ENCODE measurements at places on chromosomes 12 and 14.

- DNase-seq: no peak
These were observed 163.9 kb downstream of the ADGRD1 start for GRCh38 chr12:131117438-131118245.

GRCh38 chr14:73324533-73324932, 87.2 kb downstream of the PAPLN start:
- DNase-seq: no peak

GRCh38 chr12:71335151-71335962, 104.2 kb upstream of the LGR5 start:
- DNase-seq: no peak

DNA sequence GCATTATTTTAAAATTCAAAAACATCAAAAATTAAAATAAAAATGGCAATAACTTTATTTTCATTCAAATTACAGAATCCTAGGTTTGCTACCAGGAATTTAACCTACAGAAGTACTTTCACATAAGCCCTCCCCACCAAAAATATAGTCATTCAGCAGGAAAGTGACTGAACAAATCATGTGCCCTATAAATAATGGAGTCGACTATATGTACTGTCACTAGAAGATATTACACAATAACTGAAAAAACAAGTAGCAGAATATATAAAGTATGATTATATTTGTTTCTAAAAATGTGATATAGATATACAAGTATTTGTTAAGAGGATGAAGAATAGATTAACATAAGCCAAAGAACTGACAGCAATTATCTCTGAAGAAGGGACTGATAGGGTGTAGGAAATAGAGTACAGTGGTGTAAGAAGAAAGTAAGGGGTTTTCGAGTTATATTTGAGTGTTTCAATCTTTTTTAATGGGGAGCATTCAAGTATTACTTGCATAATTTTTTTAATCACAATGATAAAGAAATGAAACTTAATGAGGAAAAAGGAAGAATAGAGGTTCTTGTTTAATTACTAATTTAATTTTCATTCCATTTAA, 7.9 kb downstream of the C2CD5 start:
- DNase-seq: no peak

- no peak for DNase-seq
These were observed 296.1 kb upstream of the PRICKLE1 start for GRCh38 chr12:42885677-42886076.

- peak; percentile 44 for DNase-seq
These were observed 96.2 kb downstream of the CIT start for GRCh38 chr12:119780786-119781434.

- DNase-seq: peak; percentile 47
These were observed 87.0 kb downstream of the SAMD4A start for GRCh38 chr14:54653712-54654469.

- DNase-seq: no peak
These were observed 33.6 kb upstream of the SEL1L start for GRCh38 chr14:81567302-81567701.

DNA sequence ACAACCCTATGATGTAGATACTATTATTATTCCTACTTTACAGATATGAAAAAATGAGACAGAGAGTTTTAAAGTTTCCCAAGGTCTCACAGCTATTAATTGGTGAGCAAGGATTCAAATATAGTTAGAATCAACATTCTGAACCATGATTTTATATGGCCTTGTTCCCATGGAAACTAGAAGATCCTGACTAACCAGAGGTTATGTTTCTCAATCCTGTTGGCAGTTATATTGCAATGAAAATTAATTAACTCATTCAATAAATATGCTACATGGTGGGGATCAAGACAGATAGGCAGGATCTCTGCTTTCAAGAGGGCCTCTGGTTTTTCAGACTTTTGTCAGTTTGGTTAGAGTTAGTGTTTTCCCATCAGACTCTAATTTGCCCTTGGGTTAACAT, 9.3 kb upstream of the FUT8 start:
- DNase-seq: no peak

- DNase-seq: no peak
These were observed 87.8 kb downstream of the BBS10 start for GRCh38 chr12:76260390-76260748.

- DNase-seq: no peak
These were observed 9.2 kb downstream of the PTGES3 start for GRCh38 chr12:56678852-56679251.

DNA sequence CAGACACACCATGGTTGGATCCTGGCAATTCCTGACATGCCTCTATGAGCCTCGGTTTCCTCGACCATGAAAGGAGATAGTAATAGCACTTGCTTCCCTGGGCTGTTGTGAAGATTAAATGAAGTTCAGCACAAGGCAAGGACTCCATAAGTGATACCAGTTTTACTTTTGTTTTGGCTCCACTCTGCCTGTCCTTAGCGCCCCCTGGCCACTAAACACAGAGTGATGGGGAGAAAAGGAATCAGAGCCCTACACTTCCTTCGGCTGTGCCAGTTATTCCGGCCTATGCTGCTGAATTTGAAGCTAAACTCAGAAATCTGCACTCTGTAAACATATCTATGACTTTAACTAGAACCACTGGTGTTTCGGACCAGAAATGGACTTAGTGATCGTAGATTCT, 173.8 kb downstream of the C12orf75 start:
- no peak for DNase-seq

DNA sequence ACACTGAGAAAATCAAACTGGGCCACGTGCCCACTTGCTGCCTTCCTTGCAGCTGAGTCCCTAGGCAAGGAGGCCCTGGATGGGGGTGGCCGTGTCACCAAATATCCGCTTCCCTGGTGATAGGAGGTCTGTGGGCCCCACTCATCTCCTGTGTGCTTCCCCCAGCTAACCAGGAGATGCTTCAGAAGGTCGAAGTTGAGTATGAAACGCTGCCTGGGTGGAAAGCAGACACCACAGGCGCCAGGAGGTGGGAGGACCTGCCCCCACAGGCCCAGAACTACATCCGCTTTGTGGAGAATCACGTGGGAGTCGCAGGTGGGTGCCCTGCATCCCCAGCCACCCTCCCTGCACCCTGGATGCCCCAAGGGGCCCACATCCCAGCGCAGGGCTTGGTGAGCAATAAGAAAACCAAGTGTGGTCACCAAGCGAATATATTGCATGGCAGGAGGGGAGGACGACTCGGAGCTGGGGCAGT, 6.8 kb upstream of the SIVA1 start:
- DNase-seq: no peak

- no peak for DNase-seq
These were observed 4.2 kb downstream of the PLEKHG3 start for GRCh38 chr14:64708148-64709004.

DNA sequence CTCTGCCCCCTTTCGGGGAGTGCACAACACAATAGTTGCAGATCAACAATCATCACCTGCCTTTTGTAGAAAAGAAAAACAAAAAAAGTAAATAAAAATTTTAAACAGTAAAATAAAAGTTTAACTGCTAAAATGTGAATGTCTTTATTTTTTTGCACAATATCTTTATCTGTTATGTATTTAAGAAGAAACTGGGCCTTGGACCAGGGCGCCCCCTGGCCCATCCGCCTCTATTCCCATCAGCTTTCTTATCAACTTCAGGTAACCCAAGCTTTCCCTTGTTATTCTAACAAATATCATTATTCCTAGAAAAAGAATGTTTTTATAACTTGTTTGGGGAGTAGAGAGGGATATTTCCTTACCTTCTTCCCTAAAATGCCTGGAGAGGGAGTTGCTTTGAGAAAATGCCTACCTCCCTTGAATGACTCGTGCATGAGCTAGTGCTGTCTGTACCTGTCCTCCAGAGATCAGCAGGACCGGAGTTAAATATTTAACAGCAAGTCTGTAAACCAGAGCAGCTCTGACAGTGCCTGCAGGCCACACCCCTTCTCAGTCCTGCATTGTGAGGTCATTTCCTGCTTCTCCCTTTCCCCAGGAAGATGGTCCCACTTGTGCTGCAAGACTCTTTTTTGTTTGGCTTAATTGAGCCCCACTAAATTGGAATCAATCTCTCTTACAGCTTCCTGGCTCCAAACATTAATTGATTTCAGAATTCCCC, 192.8 kb upstream of the RGS6 start:
- DNase-seq: no peak

DNA sequence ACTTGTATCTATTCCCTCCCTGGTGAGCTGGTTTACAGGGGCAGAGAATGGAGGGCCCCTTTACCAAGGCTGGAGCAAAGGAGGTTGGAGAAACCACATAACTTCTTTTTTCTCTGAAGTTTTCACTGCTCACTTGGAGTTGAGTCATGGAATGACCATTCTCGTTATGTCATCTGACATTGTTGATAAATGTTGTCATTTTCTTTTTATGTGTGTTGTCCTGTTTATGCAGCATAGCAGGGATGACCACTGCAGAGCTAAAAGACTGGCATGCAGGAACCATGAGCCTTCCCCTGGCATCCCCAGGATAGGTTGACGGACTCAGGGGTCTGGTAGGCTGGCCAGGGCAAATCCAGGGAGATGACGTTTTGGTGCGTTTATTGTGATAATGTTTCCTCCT, 256.8 kb upstream of the DDHD1 start:
- no peak for DNase-seq

DNA sequence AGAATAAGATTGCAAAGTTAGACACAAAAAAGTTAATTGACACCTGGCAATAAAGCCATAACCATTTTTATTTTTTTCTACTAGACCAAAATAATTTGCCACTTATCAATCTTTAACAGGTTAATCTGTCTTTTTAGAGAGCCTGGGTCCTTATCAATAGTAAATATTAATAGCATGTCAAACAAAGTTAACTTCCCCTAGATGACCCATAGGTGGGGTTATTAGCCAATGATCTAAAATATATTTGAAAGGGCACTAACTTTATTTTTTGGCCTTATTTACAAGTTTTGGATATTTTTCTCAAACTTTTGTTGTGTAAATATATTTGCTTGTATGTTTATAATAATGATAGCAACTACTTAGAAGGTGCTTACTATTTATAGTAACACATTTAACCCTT, 3.9 kb downstream of the ANKRD33 start:
- no peak for DNase-seq

GRCh38 chr14:89613260-89614008, 196.4 kb upstream of the FOXN3 start:
- DNase-seq: no peak

DNA sequence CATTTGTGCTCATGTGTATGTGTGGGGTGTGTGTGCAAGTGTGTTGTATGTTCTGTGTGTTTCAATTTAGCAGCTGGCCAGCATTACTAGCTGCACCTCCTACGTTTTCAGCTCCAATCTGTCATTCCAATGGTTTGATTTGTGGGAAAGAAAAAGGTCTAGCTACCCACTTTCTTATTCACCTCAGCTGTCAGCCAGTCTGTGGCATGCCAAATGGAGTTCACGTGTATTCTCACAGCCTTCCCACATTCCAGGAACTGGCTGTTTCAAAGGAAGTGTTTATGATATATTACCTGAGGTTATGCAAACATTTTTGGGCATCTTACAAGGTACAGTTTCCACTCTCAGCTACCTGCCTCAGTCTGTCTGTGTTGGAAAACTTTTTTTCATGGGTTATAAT, 220.2 kb upstream of the CPNE8 start:
- no peak for DNase-seq

GRCh38 chr12:96106137-96106536, 70.8 kb upstream of the LTA4H start:
- DNase-seq: no peak

DNA sequence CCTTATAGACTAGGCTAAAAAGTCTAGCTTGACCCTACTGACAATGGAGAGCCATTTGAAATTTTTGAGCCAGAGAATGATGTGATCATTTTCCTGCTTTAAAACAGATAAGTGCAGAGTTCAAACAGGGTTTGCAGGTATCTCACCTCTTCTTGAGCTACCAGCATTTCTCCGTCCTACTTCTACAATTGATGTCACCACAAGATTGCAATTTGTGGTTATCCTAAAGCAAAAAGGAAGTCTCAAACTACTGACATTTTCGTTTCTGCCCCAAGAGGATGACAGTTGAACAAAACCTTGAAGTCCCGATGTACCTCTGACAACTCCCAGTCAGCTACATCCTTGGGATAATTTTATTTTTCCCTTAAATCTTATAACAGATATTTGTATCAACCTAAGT, 86.7 kb downstream of the PTGER2 start:
- no peak for DNase-seq

DNA sequence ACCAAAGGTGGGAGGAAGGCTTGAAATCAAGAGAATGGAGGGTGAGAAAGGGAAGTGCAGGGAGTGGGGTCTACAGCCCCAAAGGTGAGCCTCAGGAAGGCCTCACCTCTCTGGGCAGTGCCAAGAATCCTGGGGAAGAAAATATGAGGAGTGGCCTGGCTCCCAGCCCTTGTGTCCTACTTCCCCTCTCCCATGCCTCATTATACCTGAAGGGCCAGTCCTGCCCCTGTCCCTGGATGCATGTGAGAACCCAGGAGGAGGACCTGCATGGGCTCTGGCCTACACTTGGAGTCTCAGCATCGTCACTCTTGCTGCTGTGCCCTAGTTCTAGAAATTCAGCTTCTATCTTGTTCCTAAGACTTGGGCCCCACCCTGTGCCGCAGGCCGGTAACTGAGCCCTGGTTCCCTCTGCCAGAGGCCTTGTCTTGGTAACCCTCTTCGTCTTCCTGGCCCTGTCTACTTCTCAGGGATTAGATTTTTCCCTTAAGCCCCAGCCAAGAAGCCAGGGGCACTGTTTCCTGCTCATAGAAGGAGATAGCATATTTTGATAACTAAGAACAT, 10.9 kb upstream of the MYH7 start:
- no peak for DNase-seq

DNA sequence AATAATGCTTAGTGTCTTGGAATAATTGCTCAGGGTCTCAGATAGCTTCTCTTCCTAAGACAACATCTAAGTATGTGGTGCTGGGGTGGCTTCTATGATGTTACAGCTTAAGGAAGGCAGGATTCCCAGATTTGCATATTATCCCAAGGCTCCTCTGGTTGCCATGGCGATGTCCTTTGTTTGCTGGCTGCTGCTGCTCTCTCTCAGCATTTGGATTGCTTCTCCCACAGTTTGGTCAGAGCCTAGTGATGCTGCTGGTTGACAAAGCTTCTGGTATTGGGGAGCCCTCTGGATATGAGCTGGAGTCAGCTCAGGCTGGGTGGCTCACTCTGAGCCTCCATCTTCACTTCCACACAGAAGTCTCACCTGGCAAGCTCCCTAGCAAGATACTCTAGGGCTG, 56.4 kb upstream of the FBXO33 start:
- DNase-seq: no peak

DNA sequence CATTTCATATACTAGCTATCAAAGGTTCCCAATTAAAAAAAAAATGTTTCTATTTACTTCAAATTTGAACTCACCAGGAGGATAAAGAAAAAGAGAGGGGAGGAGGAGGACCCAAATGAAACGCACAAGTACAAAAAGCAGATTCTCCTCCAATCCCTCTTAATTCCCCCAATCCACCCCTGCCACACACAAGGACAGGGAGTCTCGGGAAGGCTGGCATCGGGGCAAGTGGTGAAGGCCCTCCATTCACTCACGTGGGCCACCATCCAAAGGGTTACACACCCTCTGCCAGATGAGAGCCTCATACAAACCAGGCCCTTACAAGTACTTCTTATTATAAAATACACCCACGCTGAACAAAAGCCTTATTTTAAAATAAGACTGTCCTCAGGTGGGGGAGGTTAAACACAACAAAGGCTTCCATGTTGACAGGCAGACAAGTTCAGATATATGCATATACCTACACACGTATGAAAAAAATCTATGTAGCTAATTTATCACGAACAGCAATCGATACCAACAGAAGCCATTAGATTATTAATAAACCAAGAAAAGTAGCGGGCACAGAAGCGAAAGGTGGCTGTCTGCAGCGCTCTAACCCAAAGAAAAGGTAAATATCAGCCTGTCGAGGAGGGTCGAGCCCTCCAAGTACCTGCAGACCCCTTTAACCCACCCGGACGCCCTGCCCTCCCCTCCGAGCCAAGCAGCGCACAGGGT, 1.5 kb downstream of the ATP2B1 start:
- peak; percentile 47 for DNase-seq

- no peak for DNase-seq
These were observed 26.1 kb downstream of the ADCK1 start for GRCh38 chr14:77825895-77826519.
